ENCODE measurements at places on chromosomes 12 and 14.
A peak's percentile ranks its signal among the peaks of the same experiment; 100 is the strongest.

GRCh38 chr12:114030451-114030850 lies 64.3 kb upstream of the RBM19 start:
- DNase-seq = peak; percentile 73

DNA sequence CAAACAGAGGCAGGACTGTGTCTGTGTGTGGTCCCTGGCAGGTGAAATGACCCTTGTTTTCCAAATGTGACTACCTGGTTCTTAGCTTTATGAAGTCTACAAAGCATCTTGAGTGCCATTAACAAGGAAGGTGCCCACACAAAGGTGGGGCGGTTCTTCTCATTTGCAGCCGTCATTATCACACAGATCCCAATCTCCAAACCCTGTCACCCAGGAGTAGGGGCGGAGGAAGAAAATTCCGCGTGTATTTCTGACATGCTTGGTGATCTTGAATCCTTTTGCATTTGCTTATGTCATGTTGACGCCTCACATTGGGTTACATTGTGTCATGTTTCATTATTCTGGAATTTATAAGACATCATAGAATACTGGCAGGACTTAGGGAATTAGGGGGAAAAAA lies 277.3 kb downstream of the VRK1 start:
- DNase-seq = no peak

DNA sequence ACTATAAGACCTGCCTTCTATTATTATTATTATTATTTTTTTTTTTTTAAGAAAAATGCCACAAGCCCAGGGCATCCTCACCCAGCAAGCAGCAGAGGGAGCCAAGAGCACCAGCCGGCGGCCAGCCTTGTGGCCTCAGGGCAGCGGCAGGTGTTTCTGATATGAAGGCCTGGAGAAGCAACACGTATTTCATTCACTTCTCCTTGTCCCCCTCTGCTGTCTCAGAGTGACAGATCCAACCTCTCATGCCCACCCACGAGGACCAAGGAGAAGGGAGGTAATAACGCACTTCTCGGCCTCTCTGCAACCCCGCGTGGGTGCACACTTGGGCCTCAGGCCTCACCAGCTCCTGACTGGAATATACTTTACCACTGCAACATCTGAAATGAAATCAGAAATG lies 25.4 kb downstream of the CDC42BPB start:
- DNase-seq = no peak

GRCh38 chr14:21723431-21724045 lies 49.9 kb upstream of the OR4E1 start:
- DNase-seq = peak; percentile 42

DNA sequence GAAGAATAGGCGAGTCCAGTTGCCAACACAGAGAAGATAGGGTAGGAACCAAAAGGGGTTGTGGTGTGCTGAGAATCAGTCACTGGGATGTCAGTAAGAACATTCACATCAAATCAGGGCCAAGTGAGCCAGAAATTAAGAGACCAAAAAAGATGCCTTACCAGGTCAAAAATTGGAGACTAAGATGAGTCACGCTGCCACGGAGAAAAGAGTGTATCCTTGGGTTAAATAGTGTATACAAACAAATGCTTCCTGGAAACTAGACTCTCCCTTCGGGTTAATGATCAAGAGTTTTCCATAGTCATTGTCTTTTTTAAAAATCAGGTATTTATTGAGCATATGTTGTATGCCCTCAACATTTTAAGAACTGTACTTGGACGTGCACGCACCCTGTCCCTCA lies 45.2 kb upstream of the BAZ1A start:
- no peak for DNase-seq

DNA sequence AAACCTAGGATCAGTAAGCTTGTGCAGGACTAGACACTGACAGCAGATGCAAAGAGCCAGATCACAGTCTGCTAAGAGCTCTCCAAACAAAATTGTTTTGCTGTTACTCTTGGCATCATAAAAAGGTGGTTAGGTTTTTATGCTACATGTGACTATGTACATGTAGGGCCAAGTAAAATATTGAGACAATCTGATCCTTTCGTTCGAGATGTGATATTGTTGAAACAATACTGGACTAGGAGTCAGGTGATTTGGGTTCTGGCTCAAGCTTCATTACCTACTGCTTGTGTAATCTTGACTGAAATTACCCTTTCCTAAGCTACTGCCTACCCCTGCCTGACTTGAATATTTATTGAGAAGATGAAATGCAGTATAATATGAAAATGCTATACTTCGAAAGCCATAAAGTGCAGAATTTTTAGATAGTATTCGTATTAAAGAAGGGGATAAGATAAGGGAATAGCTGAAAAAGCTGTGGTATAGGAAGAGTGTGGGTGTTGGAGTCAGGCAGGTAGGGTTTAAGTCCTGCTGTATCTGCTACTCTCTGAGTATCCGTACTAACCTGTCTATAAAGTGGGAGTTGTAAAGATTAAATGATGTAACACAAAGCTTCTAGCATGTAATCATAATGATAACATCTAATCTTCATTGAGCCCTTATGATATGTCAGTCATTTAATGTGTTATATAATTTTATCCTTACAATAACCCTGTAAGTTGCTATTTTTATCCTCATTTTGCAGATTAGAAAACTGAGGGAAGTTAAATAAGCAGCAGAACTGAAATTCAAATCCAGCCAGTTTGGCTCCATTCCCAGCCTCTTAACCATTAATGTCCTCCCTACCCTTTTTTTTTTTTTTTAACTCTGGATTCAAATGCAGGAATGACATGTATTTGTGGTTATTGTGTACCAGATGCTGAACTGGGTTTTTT lies 38.6 kb upstream of the ATF1 start:
- DNase-seq = no peak

GRCh38 chr12:1776170-1776921 lies 44.0 kb upstream of the LRTM2 start:
- DNase-seq = peak; percentile 43
